ENCODE measurements at places on chromosomes 2 and 18. TPM values are rescaled to one million over a fixed set of nuclear protein-coding genes. Genes with fewer than 3 reads are reported as not detected.

DNA sequence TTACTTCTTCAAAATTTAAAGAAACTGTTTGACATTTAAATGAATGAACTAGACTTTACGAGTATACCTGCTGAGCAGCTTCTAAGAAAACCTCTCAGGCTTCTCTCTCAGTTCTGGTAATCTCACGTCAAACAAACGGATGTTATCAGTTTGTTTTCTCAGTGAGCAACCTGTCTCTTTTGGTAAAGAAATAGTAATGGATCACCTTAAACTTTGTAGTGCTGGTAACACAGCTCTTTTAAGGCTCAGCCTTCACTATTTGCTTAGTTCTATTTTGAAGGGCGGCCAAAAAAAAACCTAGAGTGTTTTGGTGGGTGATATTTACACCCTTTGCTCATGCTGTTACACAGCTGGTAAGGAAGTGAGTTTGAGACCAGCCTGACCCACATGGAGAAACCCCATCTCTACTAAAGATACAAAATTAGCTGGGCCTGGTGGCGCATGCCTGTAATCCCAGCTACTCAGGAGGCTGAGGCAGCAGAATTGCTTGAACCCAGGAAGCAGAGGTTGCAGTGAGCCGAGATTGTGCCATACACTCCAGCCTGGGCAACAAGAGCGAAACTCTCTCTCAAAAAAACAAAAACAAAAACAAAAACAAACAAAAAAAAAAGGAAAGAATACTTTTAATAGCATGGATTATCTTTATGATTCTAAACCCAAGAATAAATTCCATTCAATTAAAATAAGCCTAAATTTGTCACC, 15.9 kb downstream of the FN1 start:
- DNase-seq = no peak

- no peak for DNase-seq
Measured at GRCh38 chr2:74653589-74653984, 460 bp upstream of the SEMA4F start.

Gene NEU2
- not detected for total RNA-seq

DNA sequence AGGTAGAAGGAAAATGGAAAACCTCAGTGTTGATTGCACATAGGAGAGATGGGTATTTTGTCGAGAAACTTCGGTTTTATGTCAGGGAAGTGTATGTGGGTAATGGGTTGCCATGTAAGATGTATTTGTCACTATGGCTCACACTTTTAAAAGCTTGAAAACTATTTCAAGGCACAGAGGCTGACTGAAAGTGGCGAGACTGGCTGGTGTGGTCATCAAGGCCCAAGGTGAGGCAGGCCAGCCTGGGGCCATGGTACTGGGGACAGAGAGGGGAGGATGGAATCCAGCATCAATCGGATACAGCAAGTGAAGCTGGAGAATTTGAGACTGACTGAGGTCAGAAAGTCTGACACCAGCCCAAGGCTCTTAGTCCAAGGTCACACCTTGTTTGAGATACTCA, 77.2 kb upstream of the MCFD2 start:
- DNase-seq = no peak

Gene CYS1
- total RNA-seq = 30.4 TPM

- no peak for DNase-seq
Measured at GRCh38 chr2:37775908-37776250, 104.4 kb upstream of the CDC42EP3 start.

DNA sequence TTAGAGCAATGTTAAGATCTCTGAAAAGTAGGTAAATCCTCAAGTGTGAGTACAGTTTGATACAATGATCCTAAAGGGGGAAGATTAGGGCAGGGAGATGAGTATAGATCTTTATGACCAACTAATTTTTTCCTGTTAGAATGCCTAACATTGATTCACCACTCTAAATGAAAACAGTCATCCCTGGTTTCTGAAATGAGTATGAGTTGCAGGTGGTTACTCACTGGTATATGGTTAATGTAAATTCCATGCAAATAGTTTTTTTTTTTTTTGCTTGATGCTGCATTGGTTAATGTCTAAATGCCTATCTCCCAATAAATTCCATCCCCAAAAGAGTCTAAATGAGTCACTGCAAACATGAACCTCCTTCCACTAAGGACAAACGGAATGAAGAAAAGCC, 55.0 kb upstream of the SERPINB2 start:
- no peak for DNase-seq

GRCh38 chr2:146844226-146844990, 1000.4 kb upstream of the ACVR2A start:
- no peak for DNase-seq

- DNase-seq = no peak
Measured at GRCh38 chr18:50659091-50660003, 99.5 kb downstream of the MAPK4 start.

Gene ATP8B1
- total RNA-seq = 18.5 TPM

GRCh38 chr2:66432801-66433694, 1.9 kb upstream of the MEIS1 start:
- DNase-seq = peak; percentile 96

Gene ZAP70
- total RNA-seq = 4.0 TPM

Gene DSG4
- total RNA-seq = not detected

DNA sequence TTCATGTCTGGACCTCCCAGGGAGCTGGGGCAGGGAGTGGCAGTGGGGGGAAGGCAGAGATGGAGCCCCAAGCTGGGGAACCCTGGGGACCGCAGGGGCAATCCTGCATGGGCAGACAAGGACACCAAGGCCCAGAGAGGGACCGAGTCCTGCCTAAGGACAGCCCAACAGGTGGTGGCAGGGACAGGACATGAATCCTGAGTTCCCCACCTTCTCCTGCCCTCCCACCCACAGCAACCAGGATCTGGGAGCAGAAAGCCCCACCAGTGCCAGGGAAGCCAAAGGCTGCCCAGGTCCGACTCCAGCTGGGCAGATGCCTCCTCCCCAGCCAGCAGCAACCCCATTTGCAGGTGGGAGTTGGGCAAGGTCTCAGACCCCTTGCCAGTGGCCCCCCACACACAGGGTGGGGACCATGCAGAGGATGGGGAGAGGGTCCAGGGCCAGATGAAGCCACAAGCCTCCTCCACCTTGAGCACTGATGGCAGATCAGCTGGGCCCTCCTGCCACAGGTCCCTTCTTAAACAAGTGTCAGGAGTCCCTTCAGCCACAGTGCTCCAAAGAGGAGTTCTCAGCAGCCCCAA, 6.3 kb downstream of the ADRA2B start:
- DNase-seq = no peak

DNA sequence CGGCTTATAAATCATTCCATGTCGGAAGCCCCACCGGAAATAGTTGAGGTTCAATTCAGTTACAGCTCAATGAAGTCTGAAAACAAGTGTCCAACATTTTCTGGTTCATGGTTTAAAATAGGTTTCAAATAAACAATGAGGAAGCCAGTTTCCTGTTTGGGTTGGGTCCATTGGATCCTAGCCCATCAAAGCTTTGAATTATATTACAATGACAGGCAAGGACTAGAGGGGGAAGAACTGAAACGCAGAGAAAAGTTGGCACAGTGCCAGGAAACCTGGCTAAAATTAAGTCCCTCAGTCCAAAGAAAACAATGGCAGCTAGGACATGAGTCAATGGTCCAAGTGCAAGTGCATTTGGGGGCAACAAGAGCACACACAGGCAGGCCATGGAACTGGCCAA, 32.0 kb downstream of the SLC14A1 start:
- peak; percentile 45 for DNase-seq

GRCh38 chr2:11508279-11508678, 25.6 kb upstream of the GREB1 start:
- no peak for DNase-seq

GRCh38 chr2:29401994-29402393, 286.8 kb downstream of the CLIP4 start:
- DNase-seq = peak; percentile 93

DNA sequence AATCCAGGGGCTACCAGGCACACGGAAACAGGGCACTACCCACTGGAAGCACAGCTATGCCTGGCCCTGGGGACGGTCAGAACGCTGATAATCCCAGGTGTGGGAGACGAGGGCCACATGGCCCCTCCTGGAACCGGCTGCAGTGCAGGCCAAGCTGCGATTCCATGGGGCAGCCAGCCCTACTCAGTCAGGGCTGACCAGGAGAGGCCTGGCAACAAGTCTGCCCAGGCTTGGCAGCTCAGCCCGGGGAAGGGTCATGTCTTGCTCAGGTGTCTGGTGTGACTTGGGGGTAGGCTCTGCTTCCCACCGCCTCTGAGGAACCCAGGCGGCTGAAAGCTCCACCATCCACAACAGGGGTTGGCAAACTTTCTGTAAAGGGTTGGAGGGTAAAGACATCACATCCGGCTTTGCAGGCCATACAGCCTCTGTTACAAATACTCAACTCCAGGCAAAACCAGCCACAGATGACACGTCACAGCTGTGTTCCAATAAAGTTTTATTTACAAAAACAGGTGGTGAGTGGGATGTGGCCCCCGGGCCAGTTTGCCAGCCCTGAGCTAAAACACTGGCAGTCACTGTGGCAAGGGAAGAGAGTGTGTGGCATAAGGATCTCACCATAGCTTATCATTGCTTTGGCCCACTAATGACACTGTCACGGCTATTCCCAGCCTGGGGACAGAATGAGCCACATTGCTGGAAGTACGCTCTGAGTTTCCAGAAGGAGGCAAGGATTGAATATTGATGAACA, 85.2 kb downstream of the NDUFA10 start:
- DNase-seq = no peak

- DNase-seq = no peak
Measured at GRCh38 chr2:188382107-188382506, 90.4 kb downstream of the GULP1 start.

- no peak for DNase-seq
Measured at GRCh38 chr2:204696124-204696523, 150.8 kb downstream of the PARD3B start.

- no peak for DNase-seq
Measured at GRCh38 chr2:47656715-47657600, 126.0 kb upstream of the MSH6 start.

GRCh38 chr2:144501118-144501517, 18.8 kb downstream of the ZEB2 start:
- DNase-seq = no peak

GRCh38 chr2:60569680-60570111, 16.2 kb upstream of the BCL11A start:
- DNase-seq = no peak

Measured in body of pancreas (tissue), 4 donors.